ENCODE measurements at places on chromosomes 2 and 18.

GRCh38 chr2:229835596-229836283 lies 86.1 kb downstream of the TRIP12 start:
- no peak for DNase-seq

DNA sequence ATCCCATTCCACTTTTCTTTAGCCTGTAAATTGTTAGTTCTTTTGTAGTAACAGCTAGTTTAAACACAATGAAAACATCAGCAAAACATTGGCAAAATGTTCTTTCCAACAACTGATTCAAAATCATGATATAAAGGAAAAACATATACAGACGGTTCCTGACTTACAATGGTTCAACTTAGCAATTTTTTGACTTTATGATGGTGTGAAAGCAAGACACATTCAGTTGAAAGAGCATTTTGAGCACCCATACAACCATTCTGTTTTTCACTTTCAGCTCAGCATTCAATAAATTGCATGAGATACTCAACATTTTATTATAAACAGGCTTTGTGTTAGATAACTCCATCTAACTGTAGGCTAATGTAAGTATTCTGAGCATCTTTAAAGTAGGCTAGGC lies 185.1 kb downstream of the NOL4 start:
- no peak for DNase-seq

DNA sequence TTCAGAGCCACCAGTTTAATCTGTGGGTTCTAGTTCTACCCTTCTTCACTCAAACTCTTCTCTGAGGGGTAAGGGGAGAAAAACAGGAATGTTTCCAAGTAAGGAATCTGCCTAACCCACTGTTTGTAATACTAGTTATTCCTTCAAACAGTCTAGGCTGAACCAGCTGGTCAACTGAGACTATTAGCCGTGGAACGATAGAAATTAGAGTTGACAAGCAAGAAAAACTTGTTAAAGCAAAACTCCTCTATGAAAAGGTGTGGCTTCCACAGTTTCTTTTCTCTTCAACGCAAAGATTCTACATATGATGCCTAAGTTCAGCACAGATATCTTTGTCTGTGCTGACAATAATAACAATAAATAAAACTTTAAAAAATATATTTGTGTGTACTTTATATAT lies 11.5 kb downstream of the PAIP2B start:
- DNase-seq, result no peak

DNA sequence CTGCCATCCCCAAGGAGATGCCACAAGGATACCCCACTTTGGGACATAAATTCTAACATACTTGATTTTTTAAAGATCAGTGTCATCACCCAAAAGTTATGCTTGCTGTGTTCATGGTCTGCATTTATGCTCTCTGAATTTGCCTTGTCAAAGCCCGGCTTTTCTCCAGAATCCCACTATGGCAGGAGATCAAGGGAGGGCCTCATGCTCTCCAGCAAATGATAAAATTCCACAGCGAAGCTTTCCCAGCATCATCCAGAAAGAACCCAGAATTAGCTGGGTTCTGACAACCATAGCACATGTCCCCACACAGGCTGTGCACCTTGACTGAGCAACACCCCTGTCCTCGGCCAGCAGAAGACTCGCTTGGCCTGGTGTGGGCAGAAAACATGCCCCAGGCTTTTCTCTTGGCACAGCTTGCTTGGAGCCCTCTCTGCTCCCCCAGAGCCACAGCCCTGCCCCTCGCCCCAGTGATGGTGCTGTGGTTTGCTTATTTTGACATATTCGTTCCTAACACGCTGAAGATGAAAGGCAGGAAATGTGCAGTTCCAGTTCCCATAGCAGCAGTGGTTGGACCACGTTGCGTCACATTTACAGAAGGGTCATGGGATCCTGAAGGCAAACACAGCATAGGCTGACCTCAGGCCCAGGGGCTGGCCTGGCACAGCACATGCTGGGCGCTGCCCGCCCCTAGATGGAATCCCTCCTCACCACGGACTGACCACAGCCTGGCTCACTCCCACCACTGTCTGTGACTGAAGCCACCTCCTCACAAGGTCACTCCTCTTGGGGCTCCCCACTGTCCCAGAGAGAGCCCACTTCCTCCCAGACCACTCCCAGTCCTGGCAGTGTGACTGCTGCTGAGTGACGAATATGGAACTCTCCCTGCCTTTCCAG lies 14.1 kb upstream of the CHRNA1 start:
- peak; percentile 7 for DNase-seq

GRCh38 chr2:227545990-227546389 lies 52.7 kb upstream of the SCYGR2 start:
- peak; percentile 8 for DNase-seq

- DNase-seq, result no peak
Measured at GRCh38 chr2:29519338-29519925, 402.0 kb downstream of the ALK start.

- DNase-seq, result no peak
Measured at GRCh38 chr2:98170076-98170475, 83.1 kb downstream of the VWA3B start.

GRCh38 chr2:102460467-102460866 lies 12.6 kb upstream of the SLC9A4 start:
- DNase-seq, result no peak

DNA sequence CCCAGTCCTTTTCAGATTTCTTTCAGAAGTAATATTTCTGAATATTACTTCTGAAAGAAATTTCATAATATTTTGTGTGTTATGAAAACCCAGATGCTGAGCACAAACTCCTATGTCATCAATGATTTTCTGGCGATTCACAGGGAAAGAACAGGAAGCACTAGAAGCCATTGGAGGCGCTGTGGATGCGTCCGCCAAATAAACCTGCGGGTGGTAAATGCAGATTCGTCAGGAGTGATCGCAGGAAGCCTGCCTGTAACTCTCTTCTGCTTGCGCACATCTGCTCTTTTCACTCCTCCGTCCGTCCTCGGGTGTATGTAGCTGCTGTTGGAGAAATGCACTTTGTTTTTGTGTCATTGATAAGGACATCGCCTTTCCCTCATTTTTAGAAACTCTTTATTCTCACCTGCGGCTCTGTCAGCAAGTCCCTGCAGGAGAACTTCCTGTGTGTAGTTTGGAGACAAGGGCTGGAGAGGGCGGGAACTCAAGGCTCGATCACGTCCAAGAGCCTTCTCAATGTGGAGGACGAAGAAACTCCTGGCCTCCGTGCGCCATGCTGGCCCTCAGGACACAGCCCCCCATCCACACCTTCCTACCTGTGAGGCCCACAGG lies 483.8 kb downstream of the GALR1 start:
- DNase-seq, result no peak

GRCh38 chr2:144666032-144666431 lies 146.1 kb upstream of the ZEB2 start:
- DNase-seq, result no peak

DNA sequence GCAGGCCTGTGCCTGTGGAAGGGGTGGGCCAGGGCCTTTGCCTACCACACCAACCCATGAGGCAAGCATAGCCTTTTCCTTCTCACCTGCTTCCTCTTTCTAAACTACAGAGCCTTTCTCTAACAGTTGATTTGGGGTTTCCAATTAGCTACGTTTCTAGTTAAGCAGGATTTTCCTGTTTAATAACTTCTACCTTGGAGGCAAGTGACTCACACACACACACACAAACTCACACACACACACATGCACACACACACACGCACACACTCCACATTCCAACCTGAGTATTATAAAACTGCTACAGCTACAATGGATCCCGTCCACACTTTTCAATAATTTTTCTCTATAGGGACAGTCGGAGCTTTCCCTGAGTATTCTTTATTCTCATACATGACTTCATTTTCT lies 84.9 kb downstream of the SOX11 start:
- no peak for DNase-seq

GRCh38 chr2:121355488-121355887 lies 70.5 kb upstream of the TFCP2L1 start:
- no peak for DNase-seq

DNA sequence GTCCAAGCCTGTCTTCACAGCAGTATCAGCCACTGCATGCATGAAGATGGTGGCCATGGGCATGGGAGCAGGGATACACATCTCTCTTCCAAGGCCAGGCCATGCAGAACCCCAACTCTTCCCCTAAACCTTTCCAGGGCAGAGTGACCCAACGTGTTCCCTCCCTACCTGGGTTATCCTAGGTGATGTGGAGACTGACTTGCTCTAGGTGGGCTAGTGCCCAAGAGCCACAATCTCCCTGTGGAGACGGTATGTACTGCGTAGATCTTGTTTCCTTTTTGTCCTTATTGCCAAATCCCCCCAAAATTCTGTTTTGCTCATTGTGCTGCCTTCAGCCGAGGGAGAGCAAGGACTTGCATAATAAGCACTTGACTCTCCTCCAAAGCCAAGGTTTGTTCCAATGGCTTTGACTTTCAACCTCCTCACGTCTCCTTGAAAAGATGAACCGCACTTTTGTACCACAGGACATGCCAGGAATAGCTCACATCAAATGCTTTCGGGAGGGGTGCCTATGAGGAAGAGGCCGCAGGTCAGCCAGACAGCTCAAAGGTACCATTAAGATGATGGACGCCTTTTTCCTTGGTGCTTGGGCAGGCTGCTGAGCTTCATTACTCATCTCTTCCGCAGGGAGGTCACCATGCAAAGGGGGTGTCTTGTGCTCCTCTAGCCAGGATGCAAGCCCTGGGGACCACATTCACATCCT lies 76.2 kb upstream of the GLI2 start:
- DNase-seq, result no peak

- DNase-seq, result no peak
Measured at GRCh38 chr18:68803356-68803755, 5.5 kb downstream of the CCDC102B start.

- peak; percentile 90 for DNase-seq
Measured at GRCh38 chr18:62420513-62421209, 95.6 kb downstream of the TNFRSF11A start.

- DNase-seq, result no peak
Measured at GRCh38 chr2:82498777-82499443, 1960.2 kb downstream of the SUCLG1 start.

DNA sequence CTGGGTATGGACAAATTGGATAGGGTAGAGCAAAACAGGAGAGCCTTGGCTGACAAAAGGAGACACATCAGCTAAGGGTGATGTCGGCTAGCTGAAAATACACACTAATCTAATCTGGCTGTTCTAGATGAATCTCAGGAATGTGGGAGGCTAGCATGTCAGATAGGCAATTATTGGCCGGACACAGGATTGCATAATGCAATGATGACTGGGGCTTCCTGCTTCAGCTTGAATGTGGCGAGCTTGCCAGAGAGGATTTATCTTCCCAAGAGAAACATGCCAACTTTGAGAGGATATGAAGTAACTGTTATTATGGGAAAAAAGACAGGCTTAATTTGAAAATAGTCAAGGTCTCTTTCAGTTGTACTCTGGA lies 102.4 kb downstream of the TRIB2 start:
- DNase-seq, result no peak

- DNase-seq, result no peak
Measured at GRCh38 chr2:120590841-120591240, 144.8 kb upstream of the GLI2 start.

DNA sequence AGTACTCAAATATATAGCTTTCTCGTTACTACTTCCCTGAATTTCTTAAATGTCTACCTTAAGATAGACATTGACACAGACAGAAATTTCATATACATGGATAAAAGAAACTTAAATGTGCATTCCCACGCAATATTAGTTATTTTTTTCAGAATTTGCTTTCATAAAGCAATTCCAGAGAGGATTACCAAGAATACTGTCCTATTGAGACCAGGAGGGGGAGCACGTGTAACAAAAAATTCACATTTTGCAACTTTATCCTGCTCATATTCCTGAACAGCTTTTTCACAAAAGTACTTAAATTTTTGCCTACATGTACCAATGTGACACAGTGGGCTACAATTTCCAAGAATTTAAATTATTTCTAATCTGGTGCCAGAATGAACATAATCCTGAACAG lies 30.7 kb upstream of the ERCC3 start:
- DNase-seq, result peak; percentile 57

DNA sequence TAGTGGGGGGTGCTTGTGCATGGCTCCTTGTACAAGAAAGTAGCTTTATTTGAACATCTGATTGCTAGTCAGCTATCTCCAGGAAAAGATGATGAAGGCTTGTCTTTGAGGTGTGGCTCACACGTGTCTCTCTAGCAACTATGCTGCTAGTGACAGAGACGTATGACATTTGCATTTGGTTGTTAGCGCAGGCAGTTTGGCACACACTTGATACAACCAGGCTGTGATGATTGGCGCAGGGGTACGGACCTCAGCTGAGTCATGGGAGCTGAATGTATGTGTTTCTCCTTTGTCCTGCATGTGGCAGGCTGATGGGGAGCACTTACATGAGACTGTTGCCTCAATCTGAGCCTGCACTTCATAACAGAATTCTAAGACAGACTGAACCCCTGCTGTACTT lies 29.6 kb downstream of the PTCD3 start:
- no peak for DNase-seq

- no peak for DNase-seq
Measured at GRCh38 chr2:81984969-81985637, 1680.6 kb upstream of the LRRTM1 start.

DNA sequence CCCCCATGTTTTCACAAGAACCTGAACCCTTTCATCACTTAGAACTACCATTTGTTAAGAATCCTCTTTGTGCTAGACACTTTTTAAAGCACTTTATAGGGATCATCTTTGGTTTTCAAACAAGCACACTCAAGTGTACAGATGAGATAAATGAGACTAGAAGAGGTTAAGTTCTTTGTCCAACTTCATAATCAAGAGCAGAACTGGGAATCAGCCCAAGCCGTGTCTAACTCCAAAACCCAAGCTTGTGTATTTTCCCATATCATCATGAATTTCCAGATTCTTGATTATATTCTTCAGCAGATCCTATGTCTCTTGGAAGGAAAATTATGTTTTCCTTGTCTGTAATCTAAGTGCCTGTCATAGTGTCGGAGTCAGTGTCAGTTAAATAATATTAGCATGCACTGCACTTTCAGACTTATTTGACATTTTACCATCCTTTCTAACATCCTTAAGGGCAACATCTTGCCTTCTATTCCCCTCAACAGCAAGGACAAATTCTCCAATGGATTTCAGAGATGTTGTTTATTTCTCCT lies 123.0 kb upstream of the SETBP1 start:
- DNase-seq, result no peak

GRCh38 chr2:49029406-49029805 lies 124.9 kb downstream of the FSHR start:
- DNase-seq, result no peak

DNA sequence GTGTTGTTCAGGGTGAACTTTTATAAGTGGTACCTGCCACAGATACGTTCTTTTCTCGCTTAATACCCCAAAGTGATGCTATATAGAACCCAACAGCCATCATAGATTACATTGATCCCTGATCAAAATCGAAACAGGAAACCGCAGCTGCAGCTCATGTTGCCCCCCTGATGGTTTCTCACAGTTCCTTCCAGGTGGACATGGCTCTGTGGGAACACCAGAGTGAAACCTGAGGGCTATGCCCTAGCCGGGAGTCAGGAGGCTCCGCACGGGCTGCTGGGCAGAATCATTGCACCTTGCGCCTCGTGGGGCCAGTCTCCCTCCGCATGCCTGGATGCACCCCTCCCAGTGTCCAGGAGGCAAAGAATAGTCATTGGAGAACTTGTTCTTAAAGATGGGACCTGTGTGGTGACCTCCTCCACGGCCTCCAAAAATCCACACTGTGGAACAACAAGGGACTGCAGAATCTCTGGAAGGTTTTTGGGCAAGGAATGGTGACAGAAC lies 61.8 kb downstream of the CRACDL start:
- no peak for DNase-seq

GRCh38 chr2:12935796-12936195 lies 219.1 kb downstream of the TRIB2 start:
- no peak for DNase-seq

GRCh38 chr18:841647-842370 lies 29.8 kb upstream of the YES1 start:
- peak; percentile 45 for DNase-seq

- DNase-seq, result peak; percentile 37
Measured at GRCh38 chr2:43184339-43184895, 42.0 kb downstream of the ZFP36L2 start.

All from hematopoietic multipotent progenitor cell treated with erythropoietin and hydrocortisone succinate and interleukin-3 and kit ligand, for 8 days (in vitro differentiated cells).